Cortex of kidney (tissue), 1 donor: ENCODE measurements at places on chromosomes 3 and 15.

DNA sequence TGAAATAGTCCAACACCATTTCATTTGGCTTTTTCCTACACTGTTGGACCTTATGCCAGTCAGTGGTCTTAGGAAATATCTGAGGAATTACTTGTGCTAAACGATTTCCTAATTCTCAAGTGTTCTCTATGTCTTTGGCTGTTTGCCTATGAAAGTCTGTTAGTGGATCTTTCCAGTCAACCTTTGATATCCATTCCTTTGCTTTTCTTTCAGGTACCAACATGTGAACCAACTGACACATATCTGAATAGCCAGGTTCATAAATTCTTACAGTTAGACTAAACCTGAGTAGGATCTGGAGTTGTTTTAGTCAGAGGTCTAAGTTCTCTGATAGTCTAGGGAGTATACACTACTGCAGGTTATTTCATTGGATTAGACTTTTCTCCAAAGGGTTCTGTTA, 343.5 kb upstream of the LRRC3B start:
- DNase-seq, result no peak

GRCh38 chr3:155014953-155015352, 65.2 kb upstream of the MME start:
- no peak for DNase-seq

GRCh38 chr15:85496151-85496550, 115.7 kb downstream of the AKAP13 start:
- DNase-seq, result no peak

DNA sequence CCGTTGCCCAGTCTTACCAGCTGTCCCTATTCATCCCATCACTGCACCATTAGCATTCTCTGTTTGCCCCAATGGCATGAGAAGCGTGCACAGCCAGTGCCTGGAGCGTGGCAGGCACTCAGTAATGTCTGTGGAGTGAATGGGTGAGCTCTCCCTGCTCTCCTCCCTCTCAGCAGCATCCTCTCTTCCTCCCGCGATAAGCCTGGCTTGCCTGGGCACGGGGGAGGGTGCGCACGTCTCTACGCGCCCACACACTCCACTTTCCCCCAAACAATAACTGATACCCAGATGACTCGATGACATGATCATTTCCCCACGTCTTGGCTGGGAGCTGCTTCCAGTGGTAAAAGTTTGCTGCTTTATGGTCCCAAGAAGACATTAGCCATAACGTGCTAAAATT, 81.8 kb upstream of the LINGO1 start:
- no peak for DNase-seq

- DNase-seq, result peak; percentile 38
These were observed 39.1 kb downstream of the KLF13 start for GRCh38 chr15:31365655-31366127.

DNA sequence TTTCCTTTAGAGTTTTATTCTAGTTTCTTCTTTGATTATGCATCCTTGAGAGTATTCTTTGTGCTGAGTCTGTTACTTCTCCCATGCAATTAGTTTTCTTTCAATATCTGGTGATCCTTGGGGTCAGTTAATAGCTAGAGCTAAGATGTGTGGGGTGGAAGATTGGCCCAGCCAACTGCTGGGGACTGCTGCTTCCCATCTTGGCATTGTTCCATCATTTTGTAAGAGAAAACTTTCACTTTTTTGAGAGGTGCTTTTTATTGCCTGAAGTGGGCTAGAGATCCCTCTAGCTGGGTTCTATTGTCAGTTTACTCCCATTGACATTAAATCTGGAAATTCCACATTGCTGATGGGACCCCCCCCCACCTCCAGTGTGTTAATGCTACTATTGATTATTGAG, 15.4 kb downstream of the BCL2L10 start:
- no peak for DNase-seq

GRCh38 chr3:47485812-47486211, 10.1 kb upstream of the SCAP start:
- DNase-seq, result no peak

GRCh38 chr15:95948411-95948810, 382.1 kb upstream of the NR2F2 start:
- DNase-seq, result no peak

GRCh38 chr3:9866639-9867038, 13.4 kb downstream of the CIDEC start:
- DNase-seq, result no peak

GRCh38 chr3:54696313-54696712, 231.5 kb downstream of the LRTM1 start:
- DNase-seq, result no peak

GRCh38 chr3:163261056-163261455, 1764.4 kb downstream of the OTOL1 start:
- no peak for DNase-seq

DNA sequence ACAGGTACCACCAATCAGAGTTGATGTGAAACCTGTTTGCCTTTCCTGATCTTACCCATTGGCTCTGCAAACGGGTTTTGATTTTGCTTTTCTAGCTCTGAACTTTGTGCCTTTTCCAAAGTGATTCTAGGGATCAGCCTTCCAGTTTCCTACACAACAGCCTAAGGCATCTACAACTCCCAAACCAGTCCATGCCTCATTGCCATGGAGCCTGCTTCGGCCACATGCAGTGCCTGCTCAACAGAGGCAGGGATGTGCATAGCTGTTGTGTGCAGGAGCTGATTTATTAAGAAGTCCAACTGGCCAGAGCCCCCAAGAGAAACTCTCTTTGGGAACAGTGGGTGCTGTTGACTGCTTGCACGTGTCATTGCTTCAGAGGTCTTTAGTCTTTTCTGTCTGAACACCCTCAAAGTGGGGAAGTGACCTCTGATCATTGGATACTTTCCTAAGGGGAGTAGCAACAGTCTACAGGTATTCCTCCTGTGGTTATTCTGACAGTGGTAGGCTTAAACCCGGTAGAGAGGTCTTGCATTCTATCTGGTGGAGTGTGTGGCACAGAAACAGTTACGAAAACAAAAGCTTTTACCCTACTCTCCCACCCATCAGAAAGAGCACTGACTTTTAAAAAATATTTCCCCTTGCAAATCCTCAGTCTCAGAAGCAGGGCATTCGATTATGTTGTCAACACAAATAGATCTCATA, 36.6 kb upstream of the THSD4 start:
- no peak for DNase-seq

DNA sequence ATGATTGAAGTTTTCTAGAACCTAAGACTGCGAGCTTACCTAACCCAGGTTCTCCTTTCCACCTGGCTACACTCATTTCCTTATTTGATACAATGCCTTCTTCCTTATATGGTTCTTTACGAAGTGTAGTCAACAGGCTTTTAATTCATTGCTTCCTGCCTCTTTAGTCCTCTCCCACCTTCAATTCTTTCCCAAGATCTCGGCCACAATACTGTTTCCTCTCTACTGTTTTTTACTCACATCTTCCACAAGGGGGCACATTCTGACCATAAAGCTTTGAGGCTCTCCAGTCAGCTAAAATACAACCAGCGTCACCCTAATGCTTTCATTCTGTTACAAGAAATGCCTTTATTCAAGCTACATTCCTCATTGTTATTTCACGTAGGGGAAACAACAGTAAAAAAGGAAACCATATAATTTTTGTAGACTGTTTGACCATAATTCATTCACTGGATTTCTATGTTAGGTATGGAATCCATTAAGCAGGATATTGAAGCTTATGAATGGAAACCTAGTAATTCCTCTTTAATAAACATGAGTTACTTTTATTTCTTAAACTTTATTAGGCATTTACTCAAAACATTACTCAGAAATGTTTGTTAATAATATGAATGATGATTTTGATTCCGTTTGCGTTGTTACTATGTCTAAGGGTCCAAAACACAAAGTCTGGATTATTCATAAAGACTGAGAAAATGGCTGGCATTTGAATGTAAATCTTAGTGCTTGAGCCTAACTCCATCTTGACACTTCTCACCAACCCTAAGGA, 29.5 kb upstream of the VEPH1 start:
- no peak for DNase-seq

GRCh38 chr3:36696799-36697198, 67.6 kb downstream of the DCLK3 start:
- DNase-seq, result no peak

DNA sequence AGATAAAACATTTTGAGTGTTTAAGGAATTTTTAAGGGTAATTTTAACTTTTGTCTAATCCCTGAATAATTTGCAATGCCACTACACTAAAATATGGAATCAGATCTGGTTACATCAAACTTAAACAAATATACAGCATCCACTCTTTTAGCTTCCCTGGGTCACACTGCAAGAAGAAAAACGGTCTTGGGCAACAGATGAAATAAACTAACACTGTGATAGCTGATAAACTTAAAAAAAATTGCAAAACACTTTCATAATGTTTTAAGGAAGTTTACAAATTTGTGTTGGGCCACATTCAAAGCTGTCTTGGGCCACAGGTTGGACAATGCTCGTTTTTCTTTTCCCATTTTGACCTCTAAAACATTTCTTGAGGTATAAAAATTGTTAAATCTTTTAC, 34.3 kb downstream of the CCDC66 start:
- DNase-seq, result no peak

- DNase-seq, result no peak
These were observed 23.6 kb downstream of the TIMP4 start for GRCh38 chr3:12135029-12135657.

- no peak for DNase-seq
These were observed 17.9 kb upstream of the SATB1 start for GRCh38 chr3:18442756-18443664.

DNA sequence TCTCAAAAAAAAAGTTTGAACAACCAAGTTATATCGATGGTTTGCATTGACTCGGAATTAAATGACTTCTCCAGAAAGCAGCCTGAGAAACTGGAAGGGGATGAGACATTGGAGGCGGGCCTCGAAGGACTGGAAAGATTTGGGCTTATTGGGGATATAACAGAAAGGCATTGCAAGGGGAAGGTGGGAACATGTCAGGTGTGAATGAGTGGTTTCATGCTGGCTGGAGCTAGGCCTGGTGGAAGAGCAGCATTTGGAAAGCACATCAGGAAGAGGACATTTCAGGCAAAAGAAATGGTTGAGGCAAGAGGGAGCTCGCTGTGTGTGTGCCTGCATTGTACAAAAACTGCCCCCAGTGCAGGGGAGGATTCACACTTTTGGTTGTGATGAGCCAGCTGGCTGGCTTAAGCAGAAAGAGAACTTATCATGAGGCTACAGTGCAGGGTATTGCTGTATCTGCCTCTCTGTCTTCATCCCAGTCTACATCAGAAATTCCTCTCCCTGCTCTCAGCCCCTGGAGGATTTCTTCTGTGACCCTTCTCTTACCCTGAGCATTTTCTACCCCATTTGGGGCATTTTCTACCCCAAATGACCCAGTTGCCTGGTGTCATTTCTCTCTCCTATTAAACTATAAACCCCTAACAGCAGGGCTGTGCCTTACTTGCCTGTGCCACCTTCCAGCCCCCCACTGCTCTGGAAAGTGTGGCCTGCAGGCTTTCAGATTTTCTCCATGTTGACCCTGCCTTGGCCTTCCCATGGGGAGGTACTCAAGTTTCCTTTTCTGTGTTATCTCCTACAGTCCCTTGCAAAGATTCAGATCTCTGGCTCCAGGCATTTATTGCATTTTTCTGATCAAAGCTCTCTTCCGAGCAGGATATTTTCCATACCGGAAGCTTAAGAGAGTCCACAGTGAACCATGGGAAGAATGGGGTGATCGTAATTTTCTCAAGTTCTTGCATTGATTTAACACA, 64.4 kb upstream of the FLNB start:
- DNase-seq, result no peak

GRCh38 chr3:157782236-157782635, 279.0 kb upstream of the VEPH1 start:
- no peak for DNase-seq

GRCh38 chr3:174949523-174949922, 90.4 kb downstream of the NAALADL2 start:
- no peak for DNase-seq
